Body of pancreas (tissue), 4 donors: ENCODE measurements at places on chromosomes 1 and 21.

GRCh38 chr1:20102875-20103274, 16.5 kb downstream of the PLA2G2D start:
- DNase-seq = no peak

GRCh38 chr1:54156201-54156600, 3.4 kb upstream of the CDCP2 start:
- DNase-seq = no peak

- no peak for DNase-seq
Measured at GRCh38 chr1:39687243-39687642, 4.0 kb downstream of the HPCAL4 start.

DNA sequence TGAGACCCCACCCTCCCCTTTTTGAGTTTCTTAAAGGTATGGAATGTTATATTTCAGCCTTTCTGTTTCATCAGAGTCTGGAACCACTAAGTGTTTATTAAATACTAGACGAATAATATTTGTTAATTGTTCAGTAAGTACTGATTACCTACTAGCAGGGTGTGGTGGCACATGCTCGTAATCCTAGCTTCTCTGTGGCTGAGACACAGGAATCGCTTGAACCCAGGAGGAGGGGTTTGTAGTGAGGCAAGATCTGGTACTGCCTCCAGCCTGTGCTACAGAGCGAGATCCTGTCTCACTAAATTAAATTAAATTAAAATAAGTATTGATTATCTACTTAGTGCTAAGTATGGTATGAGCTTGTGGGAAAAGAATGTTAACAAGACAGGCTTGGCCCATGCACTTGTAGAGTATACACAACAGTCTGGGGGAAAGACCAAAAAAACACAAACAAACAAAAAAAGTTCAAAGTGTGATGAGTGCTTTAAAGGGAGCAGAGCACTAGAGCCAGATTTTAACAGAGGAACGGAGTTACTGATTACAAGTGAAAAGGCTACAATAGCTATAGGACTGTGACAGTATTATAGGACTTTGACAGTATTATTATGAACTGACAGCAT, 2.4 kb downstream of the CEPT1 start:
- no peak for DNase-seq

GRCh38 chr1:169563019-169563615, 23.2 kb downstream of the F5 start:
- DNase-seq = no peak

GRCh38 chr21:35096959-35097358, 47.9 kb upstream of the RUNX1 start:
- no peak for DNase-seq

DNA sequence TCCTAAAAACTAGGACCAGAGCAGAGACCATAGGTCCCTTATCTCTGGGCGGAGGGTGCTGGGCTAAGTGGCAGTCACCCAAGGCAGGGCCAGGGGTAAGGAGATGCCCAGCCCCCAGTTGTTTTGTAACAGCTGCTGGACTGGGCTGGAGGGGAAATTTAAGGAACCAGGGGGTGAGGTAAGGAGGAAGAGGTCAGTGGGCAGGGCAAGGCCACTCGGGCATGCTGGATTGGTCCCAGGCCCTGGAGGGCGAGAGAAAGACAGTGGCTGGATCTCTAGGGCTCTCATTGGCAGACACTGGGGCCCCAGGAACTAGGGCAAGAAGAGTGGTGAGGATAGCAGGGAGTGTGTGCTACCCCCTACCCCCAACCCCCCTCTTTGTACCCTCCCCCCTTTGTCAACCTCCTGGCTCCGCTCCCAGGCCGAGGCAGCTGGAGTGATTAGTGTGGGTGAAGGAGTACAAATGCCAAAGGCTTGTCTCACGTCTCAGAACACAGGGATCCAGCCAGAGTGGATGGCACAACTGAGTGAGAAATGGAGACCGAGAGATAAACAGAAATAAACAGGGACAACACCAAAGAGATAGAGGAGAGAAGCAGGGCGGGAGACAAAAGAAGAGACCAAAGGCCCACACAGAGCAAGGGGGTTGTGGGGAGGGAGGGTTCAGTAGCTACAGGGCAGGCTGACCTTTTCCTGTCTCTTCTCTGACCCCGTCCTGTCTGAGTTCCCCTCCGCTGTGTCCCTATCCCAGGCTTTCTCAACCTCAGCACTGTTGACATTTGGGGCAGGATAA, 20.5 kb upstream of the THRAP3 start:
- DNase-seq = peak; percentile 41

GRCh38 chr1:235745503-235746136, 96.0 kb upstream of the GNG4 start:
- no peak for DNase-seq

- no peak for DNase-seq
Measured at GRCh38 chr1:56557746-56558145, 21.6 kb downstream of the PLPP3 start.

DNA sequence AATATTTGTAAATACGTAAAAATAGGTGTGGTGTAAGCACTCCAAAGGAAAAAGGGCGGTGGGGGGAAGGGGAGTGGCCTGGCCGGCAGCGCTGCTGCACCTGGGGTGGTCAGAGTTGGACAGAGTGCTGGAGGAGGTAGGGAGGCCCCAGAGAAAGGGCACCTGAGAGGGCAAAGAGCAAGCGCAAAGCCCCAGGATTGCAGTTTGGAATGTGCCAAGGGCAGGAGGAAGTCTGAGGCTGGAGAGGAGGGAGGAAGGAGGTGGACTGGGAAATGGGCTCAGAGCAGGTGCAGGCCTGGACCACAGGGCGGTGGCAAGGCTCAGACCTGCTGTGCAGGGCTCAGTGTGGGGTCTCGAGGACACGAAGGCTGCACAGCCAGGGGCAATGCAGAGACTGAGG, 30.6 kb downstream of the LDLRAP1 start:
- no peak for DNase-seq

DNA sequence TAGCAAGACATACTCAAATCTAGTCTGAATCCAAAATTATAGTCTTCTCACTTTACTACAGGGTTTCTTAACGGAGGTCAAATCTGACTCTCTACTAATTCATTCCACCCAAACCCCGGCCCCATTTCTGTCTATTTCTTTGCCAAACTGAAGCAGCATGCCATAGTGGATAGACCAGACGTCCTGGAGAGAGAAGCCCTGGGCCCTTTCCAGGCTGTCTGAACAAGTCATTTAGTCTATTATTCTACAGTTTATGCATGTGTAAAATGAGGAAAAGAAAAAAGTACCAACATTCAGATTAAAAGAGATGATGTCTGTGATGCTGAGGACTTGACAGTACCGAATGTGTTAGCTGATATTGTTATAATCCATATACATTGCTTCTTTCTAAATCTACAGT, 95.0 kb downstream of the GDAP2 start:
- DNase-seq = no peak

DNA sequence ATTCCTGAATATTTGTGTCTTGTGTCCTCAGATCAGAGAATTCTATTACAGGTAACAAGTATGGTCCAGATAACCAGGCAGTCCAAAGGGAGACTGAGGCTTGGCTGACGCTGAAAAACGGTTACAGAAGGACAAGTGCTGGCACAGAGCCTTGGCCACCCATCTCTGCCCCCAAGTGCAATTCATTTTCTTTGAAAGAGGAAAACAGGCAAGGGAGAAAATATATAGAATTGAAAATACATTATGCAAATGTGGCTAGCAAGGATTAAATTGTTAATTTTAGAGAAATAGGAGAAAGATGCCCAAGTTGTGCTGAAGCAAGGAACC, 1.2 kb downstream of the SORT1 start:
- DNase-seq = no peak

DNA sequence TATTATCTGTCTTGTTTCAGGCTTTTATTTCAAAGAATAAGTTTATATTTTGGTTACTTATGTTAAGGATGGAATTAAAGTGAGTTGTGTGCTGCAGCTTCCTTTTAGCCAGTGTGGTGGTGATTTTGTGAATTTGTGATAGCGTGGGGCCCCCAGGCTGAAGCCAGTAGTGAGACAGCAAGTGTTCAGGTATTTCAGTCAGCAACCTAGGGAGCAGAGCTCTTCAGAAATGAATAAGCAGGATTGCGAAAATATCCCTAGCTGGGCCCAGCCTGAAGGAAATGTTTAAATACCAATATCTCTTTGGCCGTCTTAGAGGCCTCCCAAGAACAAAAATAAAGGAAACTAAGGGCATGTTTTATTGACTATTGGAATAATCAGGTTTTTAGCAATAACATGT, 150.8 kb upstream of the C1orf105 start:
- DNase-seq = peak; percentile 22

GRCh38 chr1:19426294-19427086, 58.8 kb downstream of the CAPZB start:
- DNase-seq = no peak

- DNase-seq = peak; percentile 24
Measured at GRCh38 chr1:41046347-41046775, 24.8 kb upstream of the SLFNL1 start.

DNA sequence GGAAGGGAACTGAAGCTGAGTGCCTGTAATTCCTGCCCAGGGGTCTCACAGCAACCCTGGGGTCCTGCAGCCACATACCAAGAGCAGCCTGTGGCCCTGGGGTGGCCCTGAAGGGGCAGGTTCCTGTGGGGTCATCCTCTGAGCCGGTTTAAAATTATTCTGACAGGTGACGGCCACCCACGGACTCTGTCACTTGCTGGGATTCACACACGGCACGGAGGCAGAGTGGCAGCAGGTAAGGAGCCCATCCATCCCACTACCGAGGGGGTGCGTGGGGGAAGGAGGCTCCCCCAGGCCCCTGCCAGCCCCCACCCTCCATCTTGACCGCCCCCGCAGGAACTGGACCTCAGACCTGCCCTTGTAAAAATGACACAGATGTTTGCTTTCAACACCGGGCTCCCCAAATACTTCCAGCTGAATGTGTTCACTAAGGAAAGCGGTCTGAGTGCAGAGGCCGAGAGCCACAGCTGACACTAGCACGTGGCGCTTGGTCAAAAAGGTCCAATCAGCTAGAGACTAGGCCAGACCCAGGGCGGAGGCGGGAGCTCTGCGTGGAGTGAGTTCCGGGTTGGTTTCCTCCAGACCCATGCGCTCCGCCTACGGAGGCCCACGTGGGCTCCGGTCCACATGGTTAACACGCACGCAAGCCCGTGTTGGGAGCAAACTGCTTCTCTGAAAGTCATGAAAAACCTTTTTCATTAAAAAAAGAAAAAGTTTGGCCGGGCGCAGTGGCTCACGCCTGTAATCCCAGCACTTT, 10.0 kb downstream of the YBEY start:
- peak; percentile 37 for DNase-seq

- no peak for DNase-seq
Measured at GRCh38 chr1:84436876-84437655, 38.8 kb downstream of the DNASE2B start.
